ENCODE measurements at places on chromosomes 11 and 22.

- DNase-seq: no peak
Observed at GRCh38 chr11:88439356-88439755, 101.8 kb upstream of the CTSC start.

GRCh38 chr11:78656327-78656726, 81.7 kb upstream of the NARS2 start:
- no peak for DNase-seq

DNA sequence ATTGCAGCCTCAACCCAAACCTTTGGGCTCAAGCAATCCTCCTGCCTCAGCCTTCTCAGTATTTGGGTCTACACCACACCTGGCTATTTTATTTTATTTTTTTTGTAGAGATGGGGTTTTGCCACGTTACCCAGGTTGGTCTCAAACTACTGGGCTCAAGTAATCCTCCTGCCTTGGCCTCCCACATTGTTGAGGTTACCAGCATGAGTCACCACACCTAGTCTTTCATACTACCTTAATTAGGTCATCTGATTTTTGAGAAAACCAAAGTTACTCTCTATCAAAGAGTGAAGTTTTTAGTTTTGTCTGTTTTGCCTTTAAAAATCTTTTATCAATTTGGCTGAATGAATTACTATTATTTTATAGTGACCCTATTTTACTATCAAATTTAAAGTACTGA, 335.6 kb upstream of the LRRC4C start:
- DNase-seq: no peak

DNA sequence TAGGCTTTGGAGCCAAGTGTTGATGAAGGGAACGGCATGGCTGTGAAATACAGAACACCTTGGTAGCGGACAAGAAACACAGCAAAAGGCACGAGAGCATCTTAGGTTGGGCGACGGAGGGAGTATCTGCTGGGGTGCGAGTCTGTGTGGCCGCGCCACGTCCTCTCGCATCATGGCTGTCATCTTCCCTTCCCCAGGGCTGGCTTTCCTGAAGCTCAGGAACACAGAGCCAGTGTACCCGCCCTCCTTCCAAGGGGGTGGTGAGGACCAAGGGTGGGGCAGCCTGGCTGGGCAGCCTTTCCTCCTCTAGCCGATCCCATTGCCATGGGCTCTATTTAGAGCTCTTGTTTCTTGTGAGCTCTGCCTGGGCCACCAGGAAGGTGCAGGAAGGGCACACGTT, 154.4 kb downstream of the FEZ1 start:
- no peak for DNase-seq

- DNase-seq: no peak
Observed at GRCh38 chr22:50437511-50438304, 37.1 kb downstream of the SBF1 start.

DNA sequence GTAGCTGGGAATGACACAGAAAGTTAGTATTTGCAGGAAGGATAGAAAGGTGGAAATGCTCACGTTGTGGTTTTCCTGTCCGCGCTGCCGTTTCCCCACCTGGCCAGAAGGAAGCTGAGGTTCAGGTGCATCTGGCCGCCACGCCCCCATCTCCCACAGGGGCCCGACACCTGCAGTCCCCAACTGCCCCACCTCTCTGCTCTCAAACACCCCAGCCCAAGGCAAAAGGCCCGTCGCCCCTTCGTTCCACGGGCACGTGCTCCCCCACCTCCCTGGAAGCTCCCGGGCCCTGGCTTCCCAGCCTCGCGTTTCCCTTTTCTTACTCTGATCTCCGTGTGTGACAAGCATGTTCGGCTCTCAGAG, 985.1 kb downstream of the BRD1 start:
- DNase-seq: no peak

- no peak for DNase-seq
Observed at GRCh38 chr11:17518366-17518765, 25.9 kb downstream of the USH1C start.

DNA sequence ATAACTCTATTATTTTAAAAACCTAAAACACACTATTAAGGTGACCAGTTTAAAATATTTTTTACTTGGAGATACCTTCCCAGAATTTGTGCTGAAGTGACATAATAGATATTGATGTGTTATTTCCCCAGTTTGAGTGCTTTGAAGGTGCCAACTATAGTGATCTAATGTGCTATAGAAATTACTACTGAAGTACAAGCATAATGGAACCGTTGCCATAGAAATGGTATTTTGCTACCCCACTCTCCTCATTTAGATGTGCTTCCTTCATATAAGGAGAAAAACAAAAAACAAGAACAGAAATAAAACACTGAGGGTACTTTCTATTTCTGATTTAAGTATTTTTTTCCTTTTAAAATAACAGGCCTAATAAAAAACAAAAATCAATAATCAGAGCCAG, 19.2 kb downstream of the DDI1 start:
- no peak for DNase-seq

DNA sequence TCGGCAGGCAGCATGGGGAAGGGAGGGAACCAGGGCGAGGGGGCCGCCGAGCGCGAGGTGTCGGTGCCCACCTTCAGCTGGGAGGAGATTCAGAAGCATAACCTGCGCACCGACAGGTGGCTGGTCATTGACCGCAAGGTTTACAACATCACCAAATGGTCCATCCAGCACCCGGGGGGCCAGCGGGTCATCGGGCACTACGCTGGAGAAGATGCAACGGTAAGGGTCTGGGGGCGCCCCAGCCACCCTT, 204 bp downstream of the FADS2 start:
- DNase-seq: no peak

- DNase-seq: no peak
Observed at GRCh38 chr22:29706486-29706885, 13.3 kb upstream of the CABP7 start.

DNA sequence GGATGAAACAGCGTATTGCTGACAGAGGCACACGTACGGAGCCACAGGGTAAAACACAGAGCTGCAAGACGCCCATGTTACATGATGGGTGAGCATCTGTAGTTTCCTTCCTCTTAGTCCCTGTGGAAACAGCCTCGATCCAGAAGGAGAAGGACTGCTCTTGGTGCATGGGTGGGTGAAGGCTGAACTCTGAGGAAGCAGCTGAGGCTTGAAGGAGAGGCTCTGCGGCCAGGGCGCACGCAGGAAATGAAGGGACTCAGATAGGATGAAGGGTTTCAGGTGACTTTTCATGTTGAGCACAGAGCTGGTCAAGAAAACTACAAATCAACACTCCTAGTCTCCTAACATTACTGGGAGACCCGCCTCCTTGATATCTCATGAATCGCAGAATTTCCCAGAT, 65.7 kb upstream of the ADA2 start:
- DNase-seq: no peak

DNA sequence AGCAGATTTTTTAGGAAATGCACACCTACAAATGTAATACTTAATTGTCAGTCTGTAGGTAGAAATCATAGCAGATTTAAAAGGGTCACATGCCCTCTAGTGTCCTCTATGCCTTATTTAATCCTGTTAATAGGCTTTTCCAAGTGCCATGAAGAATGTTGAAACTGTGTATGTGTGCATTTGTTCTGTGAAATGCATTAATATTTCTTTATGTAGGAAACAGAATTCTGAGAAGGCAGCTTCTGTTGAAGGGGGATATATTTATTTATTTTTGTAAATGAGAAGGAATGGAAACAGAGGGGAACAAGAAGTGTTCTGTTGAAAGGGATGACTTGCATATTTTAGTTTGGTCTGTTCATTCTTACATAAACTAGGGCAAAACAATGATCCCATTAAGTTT, 51.0 kb downstream of the SVIP start:
- no peak for DNase-seq

GRCh38 chr22:25366876-25367466, 147.5 kb downstream of the CRYBB2 start:
- DNase-seq: no peak

- DNase-seq: no peak
Observed at GRCh38 chr11:61919705-61920631, 2.6 kb upstream of the RAB3IL1 start.

GRCh38 chr11:124842305-124842704, 22.9 kb upstream of the ROBO3 start:
- DNase-seq: no peak

GRCh38 chr22:44916281-44917231, 93.2 kb downstream of the PHF21B start:
- no peak for DNase-seq

GRCh38 chr22:48772286-48772907, 1055.3 kb downstream of the BRD1 start:
- DNase-seq: no peak

GRCh38 chr11:9014826-9015225, 11.0 kb upstream of the NRIP3 start:
- no peak for DNase-seq

GRCh38 chr22:31947296-31947695, 3.0 kb downstream of the YWHAH start:
- DNase-seq: no peak

DNA sequence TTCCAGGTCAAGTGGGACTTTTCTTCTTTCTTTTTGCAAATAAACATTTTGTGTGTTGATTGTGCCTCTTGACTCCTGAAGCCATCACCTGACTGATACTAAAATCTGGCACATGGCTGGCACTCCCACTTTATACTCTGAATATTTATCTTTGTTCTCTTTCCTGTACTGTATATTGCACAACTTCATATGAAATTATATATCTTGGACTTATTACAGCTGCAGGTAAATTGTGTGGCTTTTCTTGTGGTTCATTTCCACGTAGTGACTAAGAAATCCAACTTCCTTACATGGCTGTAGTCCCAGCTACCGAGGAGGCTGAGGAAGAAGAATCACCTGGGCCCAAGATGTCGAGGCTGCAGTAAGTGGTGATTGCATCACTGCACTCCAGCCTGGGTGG, 23.7 kb upstream of the OR5B12 start:
- no peak for DNase-seq

DNA sequence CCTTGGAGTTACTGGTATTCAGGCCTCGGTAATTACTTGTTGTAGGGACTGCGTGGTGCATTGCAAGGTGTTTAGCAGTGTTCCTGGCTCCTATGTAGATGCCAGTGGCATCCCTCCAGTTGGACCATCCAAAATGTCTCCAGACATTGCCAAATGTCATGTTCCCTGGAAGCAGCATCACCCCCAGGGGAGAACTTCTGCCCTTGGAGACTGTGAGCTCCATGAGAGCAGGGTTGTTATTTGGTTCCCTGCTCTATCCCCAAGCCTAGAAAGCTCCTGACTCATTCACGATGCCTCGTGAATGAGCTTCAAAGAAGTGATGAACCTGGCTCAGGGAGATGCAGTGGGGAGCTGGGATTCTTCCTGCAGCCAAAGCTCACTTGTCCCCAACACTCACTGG, 4.8 kb upstream of the CD248 start:
- no peak for DNase-seq

GRCh38 chr11:10096987-10097386, 197.0 kb downstream of the SBF2 start:
- DNase-seq: no peak

DNA sequence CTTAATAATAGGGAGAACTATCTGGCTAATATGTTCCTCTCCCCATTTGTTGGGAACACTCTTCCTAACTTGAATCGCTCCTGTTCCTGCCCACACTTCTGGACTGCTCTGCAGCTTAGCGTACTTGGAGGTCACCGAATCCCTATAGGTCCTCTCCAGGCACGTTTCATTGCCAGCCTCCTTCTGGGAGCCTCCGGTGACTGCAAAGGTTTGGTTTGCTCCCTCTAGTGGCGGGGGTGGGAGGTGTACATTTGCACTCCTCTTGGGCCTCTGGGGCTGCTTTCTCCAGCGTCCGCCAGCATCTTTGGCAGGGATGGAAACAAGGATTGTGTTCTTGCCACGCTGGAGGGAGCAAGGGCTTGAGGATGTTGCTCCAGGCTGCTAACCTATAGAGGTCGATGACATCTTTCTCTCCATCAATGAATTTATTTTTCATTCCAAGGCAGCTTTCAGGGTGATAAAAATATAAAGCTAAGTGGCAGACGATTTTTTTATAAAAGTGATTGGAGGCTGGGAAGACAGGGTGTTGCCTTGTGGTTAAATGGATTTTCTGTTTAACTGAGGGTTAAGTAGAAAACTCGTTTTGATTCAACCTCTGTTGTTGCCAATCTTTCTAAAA, 48.7 kb downstream of the TSPAN18 start:
- peak; percentile 20 for DNase-seq

DNA sequence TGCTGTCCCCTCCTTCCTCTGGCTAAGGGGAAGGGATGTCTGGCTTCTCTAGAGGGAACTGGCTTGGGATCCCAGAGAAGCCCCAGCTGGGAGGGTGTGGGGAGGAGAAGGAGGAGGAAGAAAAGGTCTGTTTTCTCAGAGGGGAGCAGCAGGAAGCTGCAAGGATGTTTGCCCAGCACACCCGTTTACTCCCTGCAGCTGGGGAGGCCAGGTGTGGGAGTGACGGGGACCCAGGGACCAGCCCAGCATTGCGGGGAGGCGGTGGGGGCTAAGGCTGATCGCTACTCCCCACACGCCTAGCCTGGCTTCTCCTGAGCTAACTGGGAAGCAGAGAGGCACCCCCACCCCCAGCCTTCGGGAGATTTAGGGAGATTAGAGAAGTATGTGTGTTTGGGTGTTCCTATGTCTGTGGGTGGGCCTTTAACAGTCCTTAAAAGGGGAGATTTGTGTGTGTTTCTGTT, 3.9 kb downstream of the CREB3L1 start:
- no peak for DNase-seq

- DNase-seq: no peak
Observed at GRCh38 chr11:132743601-132744000, 788.7 kb downstream of the OPCML start.

GRCh38 chr22:37314315-37315074, 32.2 kb downstream of the CYTH4 start:
- DNase-seq: no peak

- no peak for DNase-seq
Observed at GRCh38 chr11:2870460-2870859, 15.1 kb downstream of the CDKN1C start.

- no peak for DNase-seq
Observed at GRCh38 chr11:110747531-110747930, 35.3 kb upstream of the ARHGAP20 start.

- DNase-seq: no peak
Observed at GRCh38 chr11:130675917-130676316, 227.5 kb downstream of the ADAMTS15 start.

DNA sequence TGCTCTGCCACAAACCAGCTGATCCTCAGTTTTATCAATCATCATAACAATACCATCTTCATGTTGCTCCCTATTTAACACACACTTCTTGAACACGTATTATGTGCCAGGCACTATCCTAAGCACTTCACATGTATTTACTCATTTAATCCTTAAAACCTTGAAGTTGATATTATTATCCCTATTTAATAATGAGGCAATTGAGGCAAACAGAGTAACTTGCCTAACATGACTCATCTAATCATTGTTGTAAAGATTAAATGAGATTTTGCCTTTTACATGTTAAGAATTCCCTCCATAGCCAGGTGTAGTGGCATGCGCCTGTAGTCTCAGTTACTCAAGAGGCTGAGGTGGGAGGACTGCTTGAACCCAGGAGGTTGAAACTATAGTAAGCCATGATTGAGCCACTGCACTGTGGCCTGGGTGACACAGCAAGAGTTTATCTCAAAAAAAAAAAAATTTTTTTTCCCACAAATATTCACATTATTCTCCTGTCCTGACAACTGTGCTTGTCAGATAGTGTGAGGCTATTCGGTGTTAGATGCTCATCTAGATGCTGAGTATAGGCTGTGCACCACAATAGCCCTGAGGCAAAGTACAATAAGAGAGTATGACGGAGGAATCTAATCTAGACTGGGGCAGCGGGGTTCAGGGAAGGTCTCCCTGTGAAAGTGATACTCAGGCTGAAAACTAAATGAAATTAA, 13.4 kb downstream of the CKAP5 start:
- no peak for DNase-seq

- no peak for DNase-seq
Observed at GRCh38 chr11:80261776-80262175, 820.9 kb upstream of the TENM4 start.

- DNase-seq: no peak
Observed at GRCh38 chr11:10208131-10208575, 85.9 kb downstream of the SBF2 start.
